Activated gamma-delta T cell treated with anti-CD3 and anti-CD28 coated beads, Interleukin-2, amount 50 U/mL, for 16 hours (primary cell): ENCODE measurements at places on chromosomes 4 and X.

GRCh38 chrX:120813982-120814381, 61.7 kb downstream of the CT47B1 start:
- no peak for DNase-seq

DNA sequence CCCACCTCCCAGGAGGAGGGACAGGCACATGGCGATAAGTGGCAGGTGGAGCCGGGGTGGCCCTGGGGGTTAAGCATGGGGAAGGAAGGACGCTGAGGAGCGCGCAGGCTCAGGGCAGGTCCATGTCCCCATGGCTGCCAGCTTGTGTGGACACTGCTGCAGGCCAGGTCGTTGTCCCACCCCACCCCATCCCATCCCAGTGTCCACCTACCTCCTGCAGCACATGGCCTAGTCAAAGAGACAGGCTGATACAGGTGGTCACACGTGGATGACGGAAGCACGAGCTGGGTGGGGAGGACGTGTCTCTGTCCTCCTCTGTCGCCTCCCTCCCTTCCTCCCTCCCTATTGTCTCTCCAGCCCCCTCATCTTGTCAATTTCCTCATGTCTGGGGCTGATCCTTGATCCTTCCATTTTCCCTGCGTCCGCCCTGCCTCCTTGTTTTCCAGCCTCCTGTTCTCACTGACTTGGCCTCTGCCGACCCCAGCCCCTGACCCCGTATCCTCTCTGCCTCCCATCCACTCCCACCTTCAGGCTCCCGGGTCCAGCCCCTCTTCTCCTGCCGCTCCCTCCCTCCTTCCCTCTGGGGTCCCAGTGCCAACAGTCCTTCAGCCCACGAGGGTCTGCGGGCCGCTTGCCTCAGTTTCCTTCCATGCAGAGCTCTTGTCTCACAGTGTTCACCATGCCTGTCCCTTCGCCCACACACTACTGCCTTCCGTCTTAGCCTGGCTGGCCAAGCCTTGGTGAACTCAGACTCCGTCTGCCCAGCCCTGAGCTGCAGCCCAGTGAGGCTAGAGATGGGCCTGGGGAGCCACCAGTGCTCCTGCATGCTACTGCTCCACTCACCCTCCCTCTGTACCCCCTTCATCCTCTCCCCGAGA, 15.5 kb upstream of the ADD1 start:
- DNase-seq: no peak

DNA sequence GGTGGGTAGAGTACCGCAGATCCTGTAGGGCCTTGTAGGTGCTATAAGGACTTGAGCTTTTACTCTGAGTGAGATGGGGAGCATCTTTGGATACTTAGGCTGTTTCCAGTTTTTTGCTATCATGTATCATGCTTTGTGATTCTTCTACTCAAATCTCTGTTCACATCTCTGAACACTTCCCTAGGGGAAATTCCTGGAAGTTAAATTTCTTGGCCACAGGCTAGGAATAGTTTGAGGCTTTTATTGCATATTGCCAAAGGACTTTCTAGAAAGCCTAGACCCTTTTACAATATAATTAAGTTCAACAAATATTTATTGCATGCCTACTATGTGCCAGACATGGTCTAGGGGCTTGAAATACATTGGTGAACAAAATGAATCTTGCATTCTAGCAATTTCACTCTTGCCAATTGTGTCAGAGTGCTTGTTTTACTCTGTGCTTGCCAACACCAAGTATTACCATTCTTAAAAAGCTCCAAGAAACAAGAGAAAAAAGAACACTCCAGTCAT, 4.1 kb upstream of the PGRMC1 start:
- no peak for DNase-seq

GRCh38 chr4:57446266-57446665, 336.1 kb upstream of the IGFBP7 start:
- DNase-seq: no peak

DNA sequence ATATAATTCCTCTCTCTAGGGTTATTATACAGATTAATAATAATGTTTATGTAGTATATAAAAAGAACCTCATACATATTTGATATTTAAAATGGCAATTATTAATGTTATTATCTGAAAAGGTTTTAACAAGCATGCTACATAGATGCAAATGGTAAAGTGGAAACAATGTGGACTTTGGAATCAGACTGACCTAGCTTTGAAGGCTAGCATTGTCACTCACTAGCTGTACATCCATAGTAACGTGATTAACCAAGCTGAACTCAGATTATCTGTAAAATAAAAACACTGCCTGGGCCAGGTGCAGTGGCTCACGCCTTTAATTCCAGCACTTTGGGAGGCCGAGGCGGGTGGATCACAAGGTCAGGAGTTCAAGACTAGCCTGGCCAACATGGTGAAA, 233.7 kb upstream of the SPRY1 start:
- no peak for DNase-seq

- DNase-seq: no peak
Measured at GRCh38 chr4:23660865-23661264, 229.0 kb downstream of the PPARGC1A start.

GRCh38 chrX:106220177-106220576, 52.1 kb downstream of the PWWP3B start:
- DNase-seq: no peak

GRCh38 chrX:77060572-77060971, 386.6 kb upstream of the FGF16 start:
- DNase-seq: no peak

GRCh38 chrX:49844611-49845010, 15.5 kb downstream of the PAGE4 start:
- DNase-seq: no peak

DNA sequence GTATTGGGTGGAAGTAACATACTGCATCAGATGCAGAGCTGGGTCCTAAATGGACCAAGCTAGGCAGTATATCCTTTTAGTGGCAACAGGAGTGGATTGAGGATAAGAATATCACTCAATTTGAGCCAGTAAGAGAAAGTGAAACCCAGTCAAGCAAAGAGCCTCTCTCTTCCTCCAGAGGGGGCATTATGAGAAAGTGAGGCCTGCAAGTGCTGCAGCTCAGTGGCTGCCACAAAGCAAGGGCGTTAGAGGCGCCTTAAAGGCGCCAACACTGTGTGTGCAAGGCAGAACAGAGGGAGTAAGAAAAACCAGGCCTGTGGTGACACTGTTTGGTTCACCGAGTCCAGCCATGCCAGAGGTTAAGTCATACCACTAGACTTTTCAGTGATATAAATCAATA, 17.5 kb downstream of the STX18 start:
- peak; percentile 12 for DNase-seq

GRCh38 chr4:1819284-1819683, 26.2 kb downstream of the FGFR3 start:
- DNase-seq: no peak

GRCh38 chr4:69064391-69064790, 31.9 kb upstream of the UGT2B7 start:
- no peak for DNase-seq

- no peak for DNase-seq
Measured at GRCh38 chr4:24836661-24837242, 41.4 kb downstream of the SOD3 start.

DNA sequence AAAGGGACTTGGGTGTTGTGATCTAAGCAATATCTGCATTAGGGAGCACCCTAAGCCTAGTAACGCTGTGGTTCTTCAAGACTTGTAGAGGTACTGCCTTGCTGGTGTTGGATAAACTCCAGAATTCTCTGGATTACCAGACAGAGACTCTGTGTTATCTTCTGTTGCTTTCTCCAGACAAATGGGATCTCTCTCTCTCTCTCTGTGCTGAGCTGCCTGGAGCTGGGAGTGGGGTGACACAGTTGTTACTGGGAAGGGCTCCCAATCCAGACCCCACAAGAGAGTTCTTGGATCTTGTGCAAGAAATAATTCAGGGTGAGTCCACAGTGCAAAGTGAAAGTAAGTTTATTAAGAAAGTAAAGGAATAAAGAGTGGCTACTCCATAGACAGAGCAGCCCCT, 48.8 kb downstream of the MCUB start:
- no peak for DNase-seq

- no peak for DNase-seq
Measured at GRCh38 chrX:153372949-153373348, 28.2 kb downstream of the PNMA6E start.

DNA sequence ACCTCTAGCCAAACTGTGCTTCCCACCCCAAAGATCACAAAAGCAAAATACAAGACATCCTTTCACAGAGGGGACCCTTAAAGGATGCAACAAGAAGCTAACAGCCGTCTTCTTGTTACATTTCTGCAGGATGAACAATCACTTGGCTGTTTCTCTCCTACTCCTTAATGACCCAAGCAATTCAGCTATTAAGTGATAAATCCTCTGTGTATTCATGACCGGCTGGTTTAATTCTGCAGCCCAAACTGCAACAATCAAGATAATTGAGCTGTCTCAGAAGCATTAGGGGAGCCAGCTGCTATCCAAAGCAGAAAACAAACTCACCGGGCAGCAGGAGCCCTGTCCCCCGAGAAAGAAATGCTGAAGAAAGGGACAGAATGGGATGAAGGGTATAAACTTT, 85.9 kb upstream of the ACSL4 start:
- no peak for DNase-seq

DNA sequence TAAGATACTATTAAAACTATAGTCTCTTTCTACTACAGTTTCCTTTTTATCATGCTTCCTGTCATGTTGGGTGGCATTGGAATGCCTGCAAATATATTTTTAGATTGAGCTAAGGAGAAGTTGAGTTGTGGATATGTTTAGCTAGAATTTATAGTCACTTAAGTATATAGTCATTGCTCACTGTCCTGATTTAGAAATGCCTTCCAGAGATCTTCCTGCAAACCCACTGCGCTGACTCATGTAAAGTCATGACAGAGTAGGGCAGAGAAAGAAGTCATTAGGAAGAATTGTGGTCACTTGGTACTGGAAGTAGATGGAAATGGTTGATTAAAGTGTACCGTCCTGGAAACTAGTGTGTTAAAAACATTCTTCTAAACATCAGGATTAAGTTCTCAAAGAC, 490.3 kb upstream of the PABPC4L start:
- DNase-seq: no peak

DNA sequence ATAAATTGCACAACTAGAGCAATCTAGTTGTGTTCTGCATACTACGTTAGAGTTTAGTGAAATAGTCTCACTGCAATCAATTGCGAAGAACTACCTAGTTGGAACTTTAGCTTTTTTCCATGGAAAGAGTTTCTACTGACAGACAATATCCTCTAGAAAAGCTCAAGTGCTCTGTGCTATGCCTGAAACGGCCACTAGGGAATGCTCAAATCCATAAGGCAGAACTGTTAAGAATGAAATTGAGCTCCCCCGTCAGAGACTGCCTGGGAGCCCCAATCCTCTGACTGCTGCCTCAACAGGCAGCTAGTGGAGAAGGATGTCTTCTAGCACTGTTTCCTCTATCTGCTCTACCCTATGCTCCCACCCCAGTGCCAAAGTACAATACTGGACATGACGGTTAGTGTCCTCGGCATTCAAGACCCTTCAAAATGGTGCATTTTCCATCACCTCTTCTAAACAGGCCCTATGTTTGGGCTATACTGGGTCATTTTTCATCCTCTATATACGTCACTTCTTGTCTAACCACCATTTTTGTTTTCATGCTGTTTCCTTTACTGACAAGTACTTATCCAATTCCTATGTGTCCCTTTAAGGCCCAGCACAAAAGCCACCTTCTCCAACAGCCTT, 35.3 kb downstream of the FRMD7 start:
- peak; percentile 7 for DNase-seq

- no peak for DNase-seq
Measured at GRCh38 chr4:7460566-7460965, 25.8 kb upstream of the PSAPL1 start.

- DNase-seq: no peak
Measured at GRCh38 chr4:54499308-54500074, 158.3 kb upstream of the KIT start.

- no peak for DNase-seq
Measured at GRCh38 chrX:41827886-41828285, 95.5 kb downstream of the CASK start.

DNA sequence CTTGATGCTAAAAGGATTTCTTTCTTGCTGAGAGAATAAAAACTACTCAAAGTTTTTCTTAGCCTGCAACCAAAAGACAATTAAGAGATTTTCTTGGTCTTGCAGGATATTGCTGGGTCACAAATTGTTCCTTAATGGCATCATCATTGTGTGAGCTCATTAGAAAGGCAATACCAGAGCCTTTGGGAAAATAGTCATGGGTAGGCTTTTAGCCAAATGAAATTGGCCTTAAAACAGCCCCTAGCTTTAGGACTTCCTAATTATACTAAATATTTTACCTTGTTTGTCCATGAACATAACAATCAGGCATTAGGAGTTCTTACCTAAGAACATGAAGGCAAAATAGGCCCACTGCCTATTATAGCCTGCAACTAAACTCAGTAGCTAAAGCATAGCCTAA, 10.4 kb upstream of the FAM13A start:
- no peak for DNase-seq

DNA sequence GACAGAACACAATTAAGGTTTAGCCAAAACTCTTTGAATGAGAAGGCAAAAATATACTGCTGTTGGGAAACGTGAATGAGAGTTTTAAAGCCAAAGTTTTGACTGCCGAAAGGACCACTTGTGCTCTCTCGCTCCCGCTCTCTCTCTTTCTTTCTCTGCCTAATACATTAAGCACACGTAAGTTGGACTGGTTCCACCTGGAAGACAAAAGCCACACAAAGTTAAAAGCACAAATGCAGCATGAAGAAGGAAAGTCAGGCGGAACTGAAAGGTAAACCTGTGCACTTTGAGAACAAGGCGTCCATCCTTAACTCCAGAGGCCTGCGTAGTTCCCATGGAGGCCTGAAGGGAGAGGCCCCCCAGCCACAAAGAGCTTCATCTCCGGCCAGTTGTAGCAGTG, 1.9 kb downstream of the DCAF12L2 start:
- DNase-seq: no peak

GRCh38 chrX:139052461-139052860, 340.9 kb upstream of the FGF13 start:
- no peak for DNase-seq

DNA sequence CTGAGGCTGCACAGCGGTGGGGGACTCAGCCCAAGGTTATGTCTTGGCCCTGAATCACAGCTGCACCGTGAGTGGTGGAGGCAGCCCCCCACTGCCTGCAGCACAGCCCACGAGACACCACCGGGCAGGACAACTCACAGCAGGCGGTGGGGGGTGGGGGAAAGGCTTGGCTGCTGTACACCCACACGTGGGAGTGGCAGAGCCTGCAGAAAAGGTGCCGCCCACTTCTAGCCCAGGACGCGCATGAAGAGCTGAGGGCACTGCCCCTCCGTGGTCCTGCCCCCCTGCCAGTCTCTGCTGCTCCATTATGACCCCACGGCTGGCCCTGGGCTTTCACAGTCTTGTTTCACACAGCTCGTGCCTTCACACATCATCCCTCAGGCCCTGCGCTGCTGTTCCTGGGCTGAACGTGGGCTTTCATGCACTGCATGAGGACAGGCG, 40.8 kb downstream of the FGFRL1 start:
- DNase-seq: no peak

DNA sequence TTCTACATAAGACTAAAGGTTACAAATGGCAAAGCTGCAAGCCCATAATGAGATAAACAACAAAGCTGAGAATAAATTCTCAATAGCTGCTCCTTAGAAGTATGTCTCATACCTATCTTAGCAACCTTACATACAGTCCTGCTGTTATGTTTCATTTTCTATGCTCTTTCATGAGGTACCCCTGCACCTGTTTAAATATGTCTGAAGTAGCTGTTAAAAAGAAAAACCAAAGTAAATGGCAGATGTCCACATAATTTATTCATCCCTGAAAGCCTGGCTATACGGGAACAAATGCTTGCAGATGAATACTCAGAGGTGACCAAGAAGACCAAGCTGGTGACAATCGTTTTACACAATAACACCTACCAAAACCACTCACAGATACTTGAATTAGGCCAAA, 22.5 kb downstream of the PPA2 start:
- DNase-seq: no peak
